Fibroblast of mammary gland (primary cell): ENCODE measurements at places on chromosomes 12 and 14.
A peak's percentile ranks its signal among the peaks of the same experiment; 100 is the strongest.

DNA sequence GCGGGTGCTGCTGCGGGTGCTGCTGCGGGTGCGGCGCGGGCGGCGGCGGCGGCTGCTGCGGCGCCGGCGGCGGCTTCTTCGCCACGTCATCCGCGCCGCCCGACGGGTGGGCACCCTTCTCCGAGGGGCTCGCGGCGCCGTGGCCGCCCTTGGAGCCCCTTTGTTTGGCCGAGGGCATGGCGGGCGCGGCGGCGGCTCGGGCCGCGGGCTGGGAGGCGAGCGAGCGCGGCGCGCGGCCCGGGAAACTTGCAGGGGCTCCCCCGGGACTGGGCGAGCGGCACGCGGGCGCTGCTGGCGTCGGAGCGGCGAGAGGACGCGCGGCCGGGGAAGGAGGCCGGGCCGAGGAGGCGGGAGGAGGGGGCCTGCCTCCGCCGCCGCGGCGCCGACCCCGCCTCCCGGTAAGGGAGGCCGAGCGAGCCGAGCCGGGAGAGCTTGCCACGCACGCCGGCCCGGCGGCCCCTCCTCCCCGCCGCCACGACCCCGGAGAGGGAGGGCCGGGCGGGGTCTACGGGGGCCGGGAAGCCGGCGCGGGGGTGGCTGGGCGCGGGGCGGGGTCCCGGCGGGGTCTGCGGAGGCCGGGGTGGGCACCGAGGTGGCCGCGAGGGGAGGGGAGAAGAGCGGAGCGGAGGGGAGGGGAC, at the start of gene CKAP4:
Gene CKAP4, minus strand, starts transcription at position 347 of the 638 bp plus-strand sequence. Its CDS starts 169 bp downstream, at position 178.
- DNase-seq: peak; percentile 69

GRCh38 chr12:92695577-92695976, 7.2 kb upstream of the PLEKHG7 start:
- DNase-seq: no peak

- DNase-seq: no peak
Observed at GRCh38 chr12:118330421-118331018, 42.2 kb downstream of the TAOK3 start.

GRCh38 chr12:121717041-121717699, 4.6 kb downstream of the TMEM120B start:
- peak; percentile 98 for DNase-seq

GRCh38 chr14:90960818-90961217, 99.6 kb downstream of the RPS6KA5 start:
- DNase-seq: no peak

DNA sequence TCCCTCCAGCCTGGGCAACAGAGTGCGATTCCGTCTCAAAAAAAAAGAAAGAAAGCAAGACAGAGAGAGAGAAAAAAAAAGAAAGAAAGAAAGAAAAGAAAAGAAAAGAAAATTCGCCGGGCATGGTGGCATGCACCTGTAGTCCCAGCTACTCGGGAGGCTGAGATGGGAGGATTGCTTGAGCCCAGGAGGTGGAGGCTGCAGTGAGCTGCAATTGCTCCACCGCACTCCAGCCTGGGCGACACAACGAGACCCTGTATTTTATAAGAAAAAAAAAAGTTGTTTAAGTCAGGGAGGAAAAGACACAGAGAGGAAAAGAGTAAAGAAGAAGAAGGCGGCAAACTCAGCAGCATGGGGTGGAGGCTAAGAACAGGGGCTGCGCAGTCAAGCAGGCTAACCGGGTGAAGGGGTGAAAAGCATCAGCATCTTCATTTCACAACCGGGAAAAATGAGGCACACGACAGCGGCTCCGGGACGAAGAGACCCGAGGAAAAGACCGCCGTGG, 557 bp upstream of the FICD start:
- DNase-seq: no peak

GRCh38 chr12:29709496-29710040, 74.2 kb downstream of the TMTC1 start:
- no peak for DNase-seq

GRCh38 chr14:23347406-23348296, 5.0 kb downstream of the SLC22A17 start:
- no peak for DNase-seq

- DNase-seq: no peak
Observed at GRCh38 chr12:107760207-107760808, 629 bp downstream of the PRDM4 start.

GRCh38 chr14:76759589-76759988, 1.7 kb upstream of the VASH1 start:
- no peak for DNase-seq

- no peak for DNase-seq
Observed at GRCh38 chr14:64114166-64114565, 180.0 kb downstream of the ESR2 start.

GRCh38 chr12:81888961-81889360, 129.8 kb upstream of the PPFIA2 start:
- DNase-seq: no peak

DNA sequence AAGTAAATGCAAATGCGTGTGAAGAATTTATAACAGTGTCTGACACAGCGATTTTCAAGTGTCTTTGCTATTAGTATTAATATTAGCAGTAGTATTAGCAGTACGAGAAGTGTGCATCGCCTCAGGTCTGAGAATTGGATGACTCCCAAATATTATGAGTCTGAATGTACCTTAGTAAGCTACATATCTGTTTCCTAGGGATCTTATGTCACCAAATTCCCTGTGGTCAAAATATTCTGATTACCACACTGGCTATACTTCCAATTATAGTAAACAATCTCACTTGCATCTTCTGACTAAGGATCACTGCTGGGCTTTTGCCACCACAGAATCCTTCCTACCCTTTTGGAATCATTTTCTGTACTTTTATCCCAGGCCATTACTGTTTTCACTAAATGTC, 396.0 kb upstream of the MIS18BP1 start:
- DNase-seq: no peak

DNA sequence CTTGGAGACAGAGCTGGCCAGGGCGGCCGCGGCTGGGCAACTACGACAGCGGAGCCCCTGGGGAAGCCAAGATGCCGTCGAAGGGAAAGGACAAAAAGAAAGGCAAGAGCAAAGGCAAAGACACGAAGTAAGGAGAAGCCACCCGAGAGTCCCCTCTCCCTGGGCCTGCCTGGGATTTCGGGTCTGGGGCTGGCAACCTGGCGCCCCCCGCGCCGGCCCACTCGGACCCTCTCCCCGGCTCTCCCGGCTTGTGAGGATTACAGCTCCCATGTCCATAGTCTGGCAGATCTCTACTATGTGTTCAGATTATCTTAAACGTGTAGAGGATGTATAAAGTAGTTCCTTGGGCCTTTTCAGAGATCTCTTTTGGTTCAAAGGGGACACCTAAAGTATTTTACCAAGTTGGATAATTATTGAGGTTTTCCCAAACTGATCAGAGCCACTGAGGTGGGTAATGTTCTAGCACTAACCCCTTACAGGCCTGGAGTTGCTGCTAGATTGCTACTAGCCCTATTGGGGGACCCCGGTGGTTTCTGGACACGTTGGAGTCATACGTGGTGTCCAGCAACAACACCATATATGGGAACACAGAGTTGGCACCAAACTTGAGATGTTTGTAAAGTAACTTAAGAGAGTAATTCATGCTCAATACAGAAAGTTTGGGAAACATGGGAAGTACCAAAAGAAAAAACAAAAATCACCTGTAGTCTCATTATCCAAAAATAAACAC, 424 bp downstream of the BBOF1 start:
- peak; percentile 61 for DNase-seq

GRCh38 chr14:89618811-89619551, 201.9 kb upstream of the FOXN3 start:
- DNase-seq: peak; percentile 58

DNA sequence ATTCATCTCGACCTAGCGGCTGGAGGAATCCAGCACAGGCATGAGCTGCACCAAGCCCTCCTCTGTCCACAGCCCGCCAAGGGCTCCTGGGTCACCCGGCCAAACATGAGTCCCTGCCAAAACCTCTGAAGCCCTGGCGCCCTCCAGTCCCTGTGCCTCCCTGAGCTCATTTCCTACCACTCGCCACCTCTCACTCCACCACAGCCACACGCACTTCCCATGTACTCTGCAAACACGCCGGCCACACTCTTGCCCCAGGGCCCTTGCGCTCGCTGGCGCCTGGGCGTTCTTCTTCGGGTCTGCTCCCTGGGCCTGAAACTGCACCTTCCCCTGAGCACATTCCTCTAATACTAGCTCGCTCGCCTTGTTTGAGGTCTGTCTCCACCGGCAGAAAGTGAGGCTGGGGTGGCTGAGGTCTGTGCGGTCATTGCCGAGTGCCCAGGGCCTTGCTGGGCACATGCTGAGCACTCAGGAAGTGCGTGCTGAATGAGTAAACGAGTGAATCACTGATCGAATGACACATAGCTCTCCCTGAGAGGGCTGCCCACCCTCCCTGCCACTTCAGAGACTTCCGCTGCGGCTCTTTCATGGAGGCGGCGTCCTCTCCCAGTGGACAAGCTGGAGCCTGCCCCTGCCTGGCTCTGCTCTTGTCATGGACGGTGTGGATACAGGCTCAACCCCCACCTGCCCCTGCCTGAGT, 33.7 kb upstream of the DLK1 start:
- DNase-seq: peak; percentile 92

DNA sequence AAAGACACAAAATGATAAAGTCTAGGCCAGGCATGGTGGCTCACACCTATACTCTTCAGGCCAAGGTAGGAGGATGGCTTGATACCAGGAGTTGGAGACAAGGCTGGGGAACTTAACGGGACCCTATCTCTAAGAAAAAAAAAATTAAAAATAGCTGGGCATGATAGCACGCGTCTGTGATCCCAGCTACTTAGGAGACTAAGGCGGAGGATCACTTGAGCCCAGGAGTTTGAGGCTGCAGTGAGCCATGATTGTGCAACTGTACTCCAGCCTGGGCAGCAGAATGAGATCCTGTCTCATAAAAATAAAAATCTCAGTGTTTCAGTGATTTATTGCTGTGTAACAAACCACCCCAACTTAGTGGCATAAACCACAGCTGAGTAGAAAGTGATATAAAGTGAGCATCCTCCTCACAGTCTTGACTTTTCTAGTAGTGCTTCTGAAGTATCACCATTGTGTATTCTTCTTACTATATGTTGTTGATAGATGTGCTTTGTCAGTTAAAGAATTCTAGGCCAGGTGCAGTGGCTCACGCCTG, 10.6 kb upstream of the ATF1 start:
- no peak for DNase-seq

GRCh38 chr12:111732786-111733185, 33.9 kb upstream of the ALDH2 start:
- DNase-seq: no peak

DNA sequence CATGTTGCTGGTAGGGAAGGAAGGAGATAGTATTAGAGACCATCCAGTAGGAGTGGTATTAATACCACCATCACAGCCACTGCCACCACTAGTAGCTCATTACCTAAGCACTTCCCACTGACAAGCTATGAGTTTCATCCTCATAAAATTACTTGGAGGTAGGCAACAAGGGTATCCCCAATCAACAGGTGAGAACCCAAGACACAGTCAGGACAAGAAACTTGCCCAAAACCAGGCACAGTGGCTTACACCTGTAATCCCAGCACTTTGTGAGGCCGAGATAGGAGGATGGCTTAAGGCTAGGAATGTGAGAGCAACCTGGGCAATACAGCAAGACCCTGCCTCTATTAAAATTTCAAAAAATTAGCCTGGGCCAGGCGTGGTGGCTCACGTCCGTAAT, 5.5 kb downstream of the ADCY6 start:
- DNase-seq: no peak

DNA sequence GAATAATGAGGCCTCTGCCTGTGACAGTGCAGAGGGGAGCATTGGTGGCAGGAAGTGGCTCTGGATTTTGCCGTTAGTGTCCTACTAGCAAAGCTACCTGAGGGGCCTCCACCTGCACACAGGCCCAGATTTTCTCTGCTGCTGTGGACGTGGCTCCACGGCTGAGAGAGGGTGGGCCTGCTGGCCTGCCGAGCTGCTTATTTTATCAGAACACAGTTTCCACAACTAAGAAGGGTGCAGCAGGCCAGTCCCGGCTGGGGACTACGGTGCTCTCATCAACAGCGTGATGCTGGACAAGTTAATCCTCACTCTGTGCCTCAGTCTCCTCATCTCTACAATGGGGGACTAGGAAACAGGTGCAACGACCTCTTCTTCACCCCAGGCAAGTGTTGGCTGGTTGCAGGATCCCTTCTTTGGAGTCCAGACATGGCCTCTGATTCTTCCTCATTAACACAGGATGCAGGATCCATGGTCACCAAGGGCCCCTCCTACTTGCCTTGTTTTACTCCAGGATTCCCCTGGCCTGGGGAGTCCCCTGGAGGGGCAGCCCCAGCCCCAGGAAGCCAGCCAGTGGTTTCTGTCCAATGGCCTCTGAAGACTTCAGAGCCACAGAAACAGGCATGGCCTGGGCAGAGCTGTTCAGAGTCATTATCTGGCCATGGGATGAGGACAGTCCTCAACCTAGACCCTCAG, 3.3 kb downstream of the FAM181A start:
- DNase-seq: no peak

GRCh38 chr12:132967736-132968135, 11.6 kb upstream of the ZNF605 start:
- DNase-seq: no peak

DNA sequence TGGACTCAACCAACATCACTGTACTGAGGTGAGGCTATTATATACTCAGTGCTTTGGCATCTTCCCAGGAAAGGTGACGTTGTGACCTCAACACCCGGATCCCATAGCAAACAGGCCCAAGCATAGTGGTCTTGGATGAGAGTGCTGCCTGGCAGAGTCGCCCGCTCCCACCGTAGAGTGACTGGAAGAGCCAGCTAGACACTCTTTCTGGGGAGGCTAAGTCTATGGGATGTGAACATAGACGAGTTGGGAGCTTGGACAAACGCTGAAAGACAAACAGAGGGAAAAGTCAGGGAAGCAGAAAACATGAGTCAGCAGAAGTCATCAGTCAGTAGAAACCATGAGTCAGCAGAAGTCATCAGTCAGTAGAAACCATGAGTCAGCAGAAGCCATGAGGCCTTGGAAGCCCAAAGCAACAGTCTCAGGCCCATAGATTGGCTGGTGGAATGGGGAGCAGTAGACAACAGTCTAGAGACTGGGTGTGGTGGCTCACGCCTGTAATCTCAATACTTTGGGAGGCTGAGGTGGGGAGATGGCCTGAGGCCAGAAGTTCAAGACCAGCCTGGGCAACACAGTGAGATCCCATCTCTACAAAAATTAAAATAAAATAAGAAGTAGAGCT, 66.4 kb upstream of the MAP1LC3B2 start:
- DNase-seq: peak; percentile 95

GRCh38 chr12:52199294-52199919, 7.6 kb upstream of the KRT80 start:
- DNase-seq: no peak

DNA sequence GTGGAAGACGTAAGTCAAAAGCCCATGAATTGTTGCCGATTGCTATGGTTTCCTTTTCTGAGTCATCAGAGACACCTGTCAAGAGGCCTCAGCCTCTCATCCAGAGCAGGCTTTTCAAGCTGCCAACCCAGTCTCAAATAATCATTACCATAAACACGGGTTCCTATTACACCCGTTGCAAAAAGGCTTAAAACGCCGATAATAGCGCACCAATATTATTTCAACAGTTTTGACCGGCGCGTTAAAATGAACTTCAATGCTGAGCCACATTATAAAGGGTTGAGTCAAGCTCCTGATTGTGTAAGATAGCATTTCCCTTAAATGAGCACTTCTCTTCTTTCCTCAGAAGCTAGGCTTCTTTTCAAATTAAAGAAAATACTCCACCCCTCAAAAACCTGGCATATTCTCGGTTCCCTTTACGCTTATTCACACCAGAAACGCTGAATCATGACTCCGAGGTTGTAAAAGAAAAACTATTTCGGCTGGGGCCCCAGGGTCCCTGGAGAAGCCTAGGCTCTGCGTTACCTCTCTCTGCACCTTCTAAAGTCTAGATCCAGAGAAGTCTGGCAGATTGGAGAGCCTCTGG, 1.4 kb downstream of the TMTC1 start:
- peak; percentile 90 for DNase-seq
